ENCODE measurements at places on chromosomes 7 and 10. TPM values are rescaled to one million over a fixed set of nuclear protein-coding genes. Genes with fewer than 3 reads are reported as not detected.

Gene ASAH2B
- 3.1 TPM for total RNA-seq

Gene NHLRC2
- 29.1 TPM for total RNA-seq

Gene SSC4D
- 0.76 TPM for total RNA-seq

DNA sequence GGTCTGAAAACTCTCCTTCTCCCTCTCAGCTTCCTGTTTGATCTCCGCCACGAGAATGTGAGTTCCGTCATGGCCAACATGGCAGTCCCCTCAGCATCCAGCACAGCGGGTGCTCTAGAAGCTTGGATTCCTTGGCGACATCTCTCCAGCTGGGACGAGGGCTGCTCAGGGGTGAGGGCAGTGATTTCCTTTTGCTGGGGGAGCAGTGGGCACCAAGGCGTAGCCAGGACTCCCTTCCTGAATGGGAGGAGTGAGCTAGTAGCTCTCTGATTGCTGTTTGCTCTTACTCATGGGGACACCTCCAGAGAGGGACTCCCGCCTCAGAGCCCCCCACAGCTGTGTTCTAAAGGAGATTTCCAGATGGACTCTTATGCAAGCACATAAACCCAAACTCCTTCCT is 28.8 kb upstream of the CTBP2 start:
- no peak for DNase-seq

- DNase-seq: no peak
Observed at GRCh38 chr7:91837397-91838070, 43.0 kb downstream of the MTERF1 start.

DNA sequence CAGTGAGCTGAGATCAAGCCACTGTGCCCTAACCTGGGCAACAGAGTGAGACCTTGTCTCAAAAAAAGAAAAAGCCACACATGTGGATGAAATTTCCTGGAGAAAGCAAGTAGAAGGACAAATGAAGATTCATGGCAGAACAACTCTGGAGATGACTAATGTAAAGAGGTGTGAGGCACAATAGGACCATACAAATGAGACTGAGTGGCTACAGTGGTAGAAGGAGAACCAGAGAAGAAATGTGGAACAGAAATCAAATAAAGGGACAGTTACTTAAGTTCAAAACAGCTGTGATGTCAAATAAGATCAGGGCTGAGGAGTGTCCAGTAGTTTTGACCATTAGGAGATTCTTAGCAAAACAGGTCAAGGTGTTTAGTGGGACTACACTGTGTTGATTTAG is 130.9 kb upstream of the CDK6 start:
- no peak for DNase-seq

DNA sequence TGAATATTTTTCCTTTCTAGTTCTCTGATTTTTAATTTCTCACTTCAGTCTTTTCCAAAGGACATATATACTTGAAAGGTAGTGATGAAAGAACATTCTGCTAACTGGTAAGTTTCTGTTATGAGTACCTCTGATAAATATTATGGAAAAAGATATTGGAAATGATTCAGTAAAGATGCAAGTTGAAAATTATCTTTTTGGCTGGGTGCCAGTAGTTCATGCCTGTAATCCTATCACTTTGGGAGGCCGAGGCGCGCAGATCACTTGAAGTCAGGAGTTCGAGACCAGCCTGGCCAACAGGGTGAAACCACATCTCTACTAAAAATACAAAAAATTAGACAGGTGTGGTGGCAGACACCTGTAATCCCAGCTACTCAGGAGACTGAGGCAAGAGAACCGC is 62.1 kb downstream of the ANKRD26 start:
- no peak for DNase-seq

GRCh38 chr10:115164220-115164619 is 71.1 kb downstream of the ATRNL1 start:
- no peak for DNase-seq
